ENCODE measurements at places on chromosomes 5 and 9.

- H3K27me3 ChIP-seq: no peaks in the 10 kb centered on the region
- DNase-seq: no peak
- H3K4me1 ChIP-seq: peaks cover 12% of the 10 kb centered on the region
Observed at GRCh38 chr9:38079461-38080031, 10.5 kb upstream of the SHB start.

DNA sequence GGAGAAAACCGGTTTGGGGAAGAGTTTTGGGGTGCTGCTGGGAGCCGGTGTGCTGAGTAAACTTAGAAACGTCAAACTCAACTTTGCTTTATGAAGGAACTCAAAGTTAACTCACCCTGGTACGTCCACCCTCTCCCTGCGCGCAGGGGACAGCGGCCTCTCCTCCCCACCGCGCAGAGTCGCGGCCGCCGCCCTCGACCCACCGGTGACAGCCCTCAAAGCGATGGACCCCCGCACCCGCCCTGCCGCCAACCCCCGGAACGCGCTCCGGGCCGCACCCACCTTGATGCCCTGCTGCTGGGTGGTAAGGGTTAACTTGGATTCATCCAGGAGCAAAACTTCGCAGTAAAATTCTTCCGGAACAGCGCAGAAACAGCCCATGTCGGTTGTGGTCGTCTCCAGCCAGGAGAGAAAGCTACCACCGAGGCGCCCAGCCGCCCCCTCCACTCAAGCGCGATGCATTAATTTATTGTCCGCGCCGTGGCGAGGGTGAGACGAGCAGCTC is 366 bp downstream of the EPB41L4A start:
- no peak overlapping the region for H3K4me3 ChIP-seq
- no peaks in the 10 kb centered on the region for H3K27me3 ChIP-seq
- no peak overlapping the region for H3K27ac ChIP-seq
- peaks cover 5% of the 10 kb centered on the region for H3K4me1 ChIP-seq

- H3K36me3 ChIP-seq: no peaks in the 10 kb centered on the region
- no peaks in the 10 kb centered on the region for H3K27me3 ChIP-seq
- H3K4me1 ChIP-seq: no peaks in the 10 kb centered on the region
- H3K4me3 ChIP-seq: no peak overlapping the region
Observed at GRCh38 chr5:69288688-69289087, 43.9 kb downstream of the CCDC125 start.

- H3K36me3 ChIP-seq: no peaks in the 10 kb centered on the region
- DNase-seq: peak; percentile 89
- peaks cover 48% of the 10 kb centered on the region for H3K4me1 ChIP-seq
- no peak overlapping the region for H3K4me3 ChIP-seq
- H3K27ac ChIP-seq: no peak overlapping the region
- peaks cover 3% of the 10 kb centered on the region for H3K27me3 ChIP-seq
Observed at GRCh38 chr5:66814146-66814991, 218.2 kb downstream of the MAST4 start.

GRCh38 chr9:125529589-125530515 is 177.2 kb downstream of the MAPKAP1 start:
- H3K36me3 ChIP-seq: no peaks in the 10 kb centered on the region
- H3K27me3 ChIP-seq: no peaks in the 10 kb centered on the region
- H3K4me1 ChIP-seq: peaks cover 38% of the 10 kb centered on the region
- H3K4me3 ChIP-seq: peak overlapping the region; percentile 38
- DNase-seq: peak; percentile 73

- DNase-seq: peak; percentile 83
- H3K4me3 ChIP-seq: no peak overlapping the region
- H3K27me3 ChIP-seq: no peaks in the 10 kb centered on the region
- peaks cover 11% of the 10 kb centered on the region for H3K4me1 ChIP-seq
- H3K27ac ChIP-seq: no peak overlapping the region
Observed at GRCh38 chr9:15135164-15135792, 171.7 kb downstream of the TTC39B start.

DNA sequence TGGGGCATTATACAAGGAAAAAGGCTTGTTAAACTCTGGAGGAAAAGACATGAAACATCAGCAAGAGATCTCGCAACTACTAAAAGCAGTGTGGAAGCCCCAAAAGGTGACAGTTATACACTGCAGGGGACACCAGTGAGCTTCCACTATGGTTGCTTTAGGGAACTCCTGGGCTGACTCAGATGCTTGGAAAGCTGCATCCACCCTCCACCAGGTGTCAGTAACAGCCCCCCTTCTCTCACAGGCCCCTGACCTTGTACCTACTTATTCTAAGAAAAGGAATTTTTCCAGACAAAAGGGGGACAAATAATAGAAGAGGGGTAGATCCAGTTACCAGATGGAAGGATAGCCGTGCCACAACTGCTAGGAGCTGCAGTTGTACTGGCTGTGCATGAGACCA is 154.4 kb upstream of the COX7C start:
- no peaks in the 10 kb centered on the region for H3K36me3 ChIP-seq
- H3K27ac ChIP-seq: no peak overlapping the region
- DNase-seq: peak; percentile 46
- no peaks in the 10 kb centered on the region for H3K4me1 ChIP-seq
- no peak overlapping the region for H3K4me3 ChIP-seq
- H3K27me3 ChIP-seq: no peaks in the 10 kb centered on the region

DNA sequence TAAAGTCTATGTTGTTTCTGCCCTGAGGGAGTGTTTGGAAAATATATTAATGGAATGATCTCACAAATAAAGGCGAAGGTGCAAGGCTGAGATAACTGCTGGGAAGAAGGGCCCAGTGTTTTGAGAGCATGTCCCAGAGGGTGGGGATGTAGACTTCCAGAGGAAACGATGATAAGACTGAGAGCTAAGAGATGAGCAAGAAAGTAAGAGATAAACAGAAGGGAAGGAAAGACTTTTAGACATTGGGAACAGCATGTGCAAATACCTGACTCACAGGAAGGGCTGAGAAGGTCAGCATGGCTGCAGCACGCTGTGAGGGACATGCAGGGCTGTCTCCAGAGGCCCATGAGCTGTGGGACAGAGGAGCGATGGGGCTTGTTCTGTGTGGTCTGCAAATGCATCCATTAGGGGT is 19.9 kb upstream of the ADRB2 start:
- peak overlapping the region; percentile 100 for H3K27ac ChIP-seq
- no peaks in the 10 kb centered on the region for H3K36me3 ChIP-seq
- DNase-seq: peak; percentile 61
- peak overlapping the region; percentile 56 for H3K4me3 ChIP-seq
- H3K27me3 ChIP-seq: no peaks in the 10 kb centered on the region
- peaks cover 87% of the 10 kb centered on the region for H3K4me1 ChIP-seq

DNA sequence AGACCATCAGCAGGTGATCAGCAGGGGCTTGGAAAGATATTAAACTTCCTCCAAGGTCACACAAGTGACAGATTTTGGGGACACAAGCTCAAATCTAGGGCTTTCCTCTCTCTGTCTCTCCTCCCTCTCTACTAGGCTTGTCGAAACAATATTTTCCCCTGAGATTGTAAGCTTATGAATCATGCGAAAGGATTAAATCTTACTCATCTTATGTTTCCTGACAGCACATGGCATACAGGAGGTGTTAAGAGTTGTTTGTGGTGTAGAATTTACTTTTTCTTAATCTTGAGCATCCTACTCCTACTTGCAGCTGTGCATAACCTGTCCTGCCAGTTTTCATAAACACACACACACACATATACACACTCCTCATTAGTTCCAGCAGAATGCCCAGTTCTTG is 186.3 kb downstream of the MARCHF11 start:
- no peak for DNase-seq
- H3K4me1 ChIP-seq: no peaks in the 10 kb centered on the region
- no peak overlapping the region for H3K27ac ChIP-seq

DNA sequence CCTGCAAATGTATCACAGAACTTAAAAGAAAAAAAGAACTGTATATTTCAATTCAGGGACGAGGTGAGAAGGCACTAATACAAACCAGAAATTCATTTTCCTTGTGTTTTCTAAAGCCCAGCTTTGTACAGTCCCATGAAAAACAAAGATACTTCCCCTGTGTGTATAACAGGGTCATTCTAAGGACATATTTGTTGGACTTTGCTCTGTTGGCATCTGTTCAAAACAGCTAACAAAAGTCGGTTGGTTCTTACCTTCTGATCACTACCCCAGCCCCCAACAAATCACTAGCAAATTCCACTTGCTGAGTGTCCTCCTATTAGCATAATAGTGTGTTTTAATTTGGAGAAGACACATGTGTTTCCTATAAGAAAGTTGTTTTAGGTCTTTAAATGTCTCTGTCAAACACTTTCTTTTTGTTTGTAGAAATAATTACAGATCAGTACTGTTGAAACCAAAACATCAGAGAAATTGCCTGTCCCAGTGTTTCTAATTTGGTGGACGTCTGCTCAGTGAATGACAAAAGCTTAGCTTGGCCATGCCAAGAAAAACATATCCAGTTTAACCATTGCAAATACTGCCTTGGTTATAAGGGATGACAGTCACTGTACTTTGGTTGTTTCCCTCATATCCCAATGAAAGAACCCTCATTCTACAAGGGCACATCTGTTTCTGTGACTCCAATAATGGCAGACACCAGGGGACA is 480.5 kb downstream of the EBF1 start:
- DNase-seq: no peak
- H3K4me1 ChIP-seq: peaks cover 6% of the 10 kb centered on the region
- H3K27me3 ChIP-seq: 0 out of 2 replicates have a peak, but pooled peaks cover 2% of the 10 kb centered on the region

DNA sequence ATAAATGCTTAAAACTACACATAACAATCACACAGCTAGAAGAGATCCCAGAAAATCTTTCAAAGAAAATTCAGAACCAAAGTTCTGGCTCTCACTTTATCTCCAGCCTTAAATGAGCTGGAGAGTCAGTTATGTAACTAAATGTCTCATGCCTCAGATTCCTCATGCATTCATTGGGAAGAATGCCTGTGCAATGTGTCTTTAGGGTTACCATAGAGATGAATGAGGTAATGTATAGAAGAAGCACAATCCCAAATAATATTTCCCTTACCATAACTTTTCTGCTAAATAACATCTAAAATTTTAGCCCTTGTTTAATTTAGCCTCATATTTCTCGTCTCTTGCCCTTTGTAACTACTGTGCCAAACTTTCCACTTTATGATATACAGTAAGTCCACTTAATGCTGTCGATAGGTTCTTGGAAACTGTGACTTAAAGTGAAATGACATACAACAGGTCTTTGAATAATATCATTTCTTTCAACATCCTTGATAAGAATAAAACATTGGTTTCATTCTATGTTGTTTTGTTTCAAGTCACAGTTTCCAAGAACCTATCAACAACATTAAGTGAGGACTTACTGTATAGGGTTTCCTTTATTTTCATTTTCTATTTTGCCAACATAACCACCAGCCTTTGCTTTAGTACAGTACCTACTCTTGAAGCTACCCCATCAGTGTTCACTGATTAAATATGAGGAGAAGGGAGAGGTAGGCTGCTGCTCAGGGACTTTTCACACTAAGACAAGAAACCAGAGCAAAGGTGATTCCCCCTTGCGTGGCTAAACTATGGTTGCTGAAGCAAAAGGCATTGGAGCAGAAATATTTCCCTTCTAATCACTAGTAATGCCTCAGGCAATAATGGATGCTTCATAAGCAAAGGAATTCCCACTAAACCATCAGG is 295.7 kb upstream of the PTGER4 start:
- H3K27ac ChIP-seq: no peak overlapping the region
- H3K4me3 ChIP-seq: no peak overlapping the region
- no peaks in the 10 kb centered on the region for H3K36me3 ChIP-seq

GRCh38 chr5:67051164-67051563 is 145.4 kb downstream of the CD180 start:
- DNase-seq: no peak
- H3K27me3 ChIP-seq: no peaks in the 10 kb centered on the region
- H3K4me3 ChIP-seq: no peak overlapping the region
- no peaks in the 10 kb centered on the region for H3K36me3 ChIP-seq
- peaks cover 24% of the 10 kb centered on the region for H3K4me1 ChIP-seq

GRCh38 chr5:40046792-40047191 is 622.0 kb upstream of the DAB2 start:
- H3K4me3 ChIP-seq: no peak overlapping the region
- no peaks in the 10 kb centered on the region for H3K4me1 ChIP-seq
- H3K27ac ChIP-seq: no peak overlapping the region
- H3K36me3 ChIP-seq: no peaks in the 10 kb centered on the region

- H3K36me3 ChIP-seq: no peaks in the 10 kb centered on the region
- peaks cover 24% of the 10 kb centered on the region for H3K4me1 ChIP-seq
- H3K27ac ChIP-seq: no peak overlapping the region
- no peak for DNase-seq
- H3K4me3 ChIP-seq: no peak overlapping the region
Observed at GRCh38 chr9:137026384-137026783, 1.7 kb downstream of the ABCA2 start.

- H3K36me3 ChIP-seq: no peaks in the 10 kb centered on the region
- no peak overlapping the region for H3K4me3 ChIP-seq
- H3K4me1 ChIP-seq: no peaks in the 10 kb centered on the region
- DNase-seq: no peak
- no peaks in the 10 kb centered on the region for H3K27me3 ChIP-seq
- no peak overlapping the region for H3K27ac ChIP-seq
Observed at GRCh38 chr5:92409134-92409533, 1026.0 kb upstream of the ARRDC3 start.

- no peaks in the 10 kb centered on the region for H3K27me3 ChIP-seq
- H3K4me3 ChIP-seq: no peak overlapping the region
- H3K4me1 ChIP-seq: no peaks in the 10 kb centered on the region
- no peak overlapping the region for H3K27ac ChIP-seq
Observed at GRCh38 chr9:124813501-124814163, 36.7 kb downstream of the OLFML2A start.

GRCh38 chr5:94360382-94361130 is 257.8 kb downstream of the KIAA0825 start:
- no peak overlapping the region for H3K27ac ChIP-seq
- no peaks in the 10 kb centered on the region for H3K36me3 ChIP-seq
- DNase-seq: no peak
- no peaks in the 10 kb centered on the region for H3K27me3 ChIP-seq
- no peak overlapping the region for H3K4me3 ChIP-seq

DNA sequence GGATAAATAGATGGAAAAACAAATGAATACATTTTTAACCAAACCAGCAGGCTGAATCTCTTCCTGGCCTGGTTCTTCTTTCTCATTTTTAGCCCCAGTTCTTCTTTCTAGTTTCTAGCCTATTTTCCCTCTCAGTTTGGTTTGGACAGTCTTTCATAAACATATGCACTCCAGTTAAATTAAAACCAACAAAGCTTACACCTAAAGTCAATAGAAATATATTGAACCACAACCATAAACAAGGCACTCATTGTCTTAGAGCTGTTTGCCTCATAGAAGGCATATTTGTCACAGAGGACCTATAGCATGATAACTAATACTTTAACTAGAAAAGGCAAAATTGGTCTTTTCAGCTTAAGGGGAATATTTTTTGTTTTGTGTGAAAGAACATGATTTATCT is 638.3 kb downstream of the NR2F1-AS1 start:
- H3K27ac ChIP-seq: no peak overlapping the region
- no peak overlapping the region for H3K4me3 ChIP-seq
- H3K27me3 ChIP-seq: no peaks in the 10 kb centered on the region
- H3K4me1 ChIP-seq: no peaks in the 10 kb centered on the region
- DNase-seq: no peak

GRCh38 chr5:69035665-69036064 is 58.1 kb upstream of the SLC30A5 start:
- no peak overlapping the region for H3K27ac ChIP-seq
- H3K4me3 ChIP-seq: no peak overlapping the region
- H3K36me3 ChIP-seq: no peaks in the 10 kb centered on the region
- no peak for DNase-seq
- H3K27me3 ChIP-seq: no peaks in the 10 kb centered on the region

All from Karpas-422 (cell line).